Activated CD8-positive, alpha-beta T cell treated with anti-CD3 and anti-CD28 coated beads, Interleukin-2, amount 10 ng/mL, durations not matched to agents 7 days and 5 days (primary cell): ENCODE measurements at places on chromosomes 7 and 10.

DNA sequence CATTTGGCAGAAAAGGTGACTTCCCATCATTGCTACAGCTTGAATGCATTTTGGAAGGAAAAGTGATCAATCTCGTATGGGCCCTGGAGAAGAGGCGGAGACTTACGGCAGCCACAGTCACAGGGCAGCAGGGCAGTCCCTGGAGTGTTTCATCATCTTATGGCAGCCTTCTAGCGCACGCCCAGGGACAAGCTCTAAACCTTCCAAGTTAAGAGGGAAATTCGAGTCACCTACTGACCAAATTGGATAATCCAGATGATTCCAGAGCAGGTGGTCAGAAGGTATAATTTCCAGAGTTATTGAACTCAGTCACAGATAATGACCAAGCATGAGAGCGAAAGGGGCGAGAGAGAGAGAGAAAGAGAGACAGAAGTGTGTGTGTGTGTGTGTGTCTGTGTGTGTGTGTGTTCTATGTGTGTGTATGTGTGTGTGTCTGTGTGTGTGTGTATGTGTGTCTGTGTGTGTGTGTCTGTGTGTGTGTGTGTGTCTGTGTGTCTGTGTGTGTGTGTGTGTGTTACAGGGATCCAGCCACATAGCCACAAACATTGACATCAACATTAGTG is 123.7 kb upstream of the ADAM12 start:
- DNase-seq: no peak

DNA sequence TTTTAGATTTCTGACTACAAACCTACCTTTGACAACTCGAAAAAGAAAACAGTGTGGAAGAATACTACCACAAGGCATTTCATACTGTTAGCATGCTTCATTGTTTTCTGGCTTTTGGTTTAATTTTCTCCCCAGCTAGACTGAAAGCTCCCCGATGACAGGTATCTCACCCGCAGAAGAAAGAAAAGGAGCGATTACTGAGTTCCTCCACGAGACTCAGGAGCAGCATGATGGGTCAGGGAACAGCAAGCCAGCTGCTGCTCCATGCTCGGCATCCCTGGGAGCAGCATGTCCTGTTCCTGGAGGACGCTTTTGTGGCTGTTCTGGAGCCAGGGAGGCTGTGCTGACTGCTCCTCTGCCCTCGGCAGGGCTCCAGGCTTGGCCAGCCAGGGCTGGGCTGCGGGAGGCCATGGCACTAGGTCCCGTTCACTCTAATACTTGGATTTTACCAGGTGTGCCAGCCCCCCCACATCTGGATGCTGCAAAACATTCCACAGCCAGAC is 133.4 kb downstream of the PRKAG2 start:
- DNase-seq: no peak

- DNase-seq: no peak
These were observed 204.3 kb downstream of the ANK3 start for GRCh38 chr10:60185421-60185820.

DNA sequence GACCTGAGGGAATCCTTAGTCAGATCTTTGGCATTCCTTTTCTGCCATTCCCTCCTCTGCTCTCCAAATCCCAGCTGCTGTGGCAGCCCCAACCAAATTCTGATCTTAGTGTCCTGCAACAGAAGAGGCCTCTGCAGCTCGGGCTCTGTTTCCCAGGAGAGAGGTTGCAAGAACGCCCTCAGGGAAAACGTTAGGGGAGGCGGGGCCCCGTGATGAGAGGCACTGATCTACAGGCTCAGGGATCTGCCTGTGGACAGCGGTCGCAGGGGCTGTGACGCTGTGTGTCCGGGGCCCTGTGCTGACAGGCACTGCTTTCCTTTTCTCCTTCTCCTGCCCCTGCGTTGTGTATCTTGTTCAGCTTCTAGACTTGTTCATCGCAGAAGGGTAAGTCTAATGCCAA is 57.3 kb upstream of the DPYSL4 start:
- DNase-seq: no peak

- no peak for DNase-seq
These were observed 107.4 kb downstream of the UBE2H start for GRCh38 chr7:129845178-129845971.

GRCh38 chr7:139682136-139683013 is 95.4 kb downstream of the HIPK2 start:
- peak; percentile 33 for DNase-seq

DNA sequence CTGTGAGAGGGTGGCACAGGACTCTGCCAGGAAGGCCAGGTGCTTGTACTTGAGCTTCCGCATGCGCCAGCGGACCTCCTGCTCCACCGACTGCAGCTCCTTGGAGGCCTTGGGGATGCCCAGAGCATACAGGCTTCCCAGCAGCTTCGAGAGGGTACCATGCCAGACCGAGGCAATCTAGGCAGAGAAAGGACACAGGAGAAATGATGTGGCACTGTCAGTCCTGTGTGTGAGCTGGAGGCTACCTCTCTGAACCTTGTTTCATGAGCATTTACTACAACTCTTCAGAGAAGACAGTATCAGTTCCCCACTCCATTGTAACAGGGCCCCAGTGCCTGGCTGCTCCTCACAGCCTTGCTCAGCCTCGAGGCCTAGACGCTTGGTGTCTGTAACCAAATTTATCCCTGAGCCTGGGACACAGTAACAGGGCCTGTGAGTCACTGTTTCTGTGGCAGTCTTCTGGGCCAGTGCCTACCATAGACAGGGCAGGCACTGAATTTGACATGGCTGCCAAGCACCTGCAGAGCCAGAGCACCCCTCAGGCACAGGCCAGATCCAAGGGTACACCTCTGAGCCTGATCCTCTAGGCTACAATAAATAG is 5.8 kb downstream of the TBRG4 start:
- no peak for DNase-seq

DNA sequence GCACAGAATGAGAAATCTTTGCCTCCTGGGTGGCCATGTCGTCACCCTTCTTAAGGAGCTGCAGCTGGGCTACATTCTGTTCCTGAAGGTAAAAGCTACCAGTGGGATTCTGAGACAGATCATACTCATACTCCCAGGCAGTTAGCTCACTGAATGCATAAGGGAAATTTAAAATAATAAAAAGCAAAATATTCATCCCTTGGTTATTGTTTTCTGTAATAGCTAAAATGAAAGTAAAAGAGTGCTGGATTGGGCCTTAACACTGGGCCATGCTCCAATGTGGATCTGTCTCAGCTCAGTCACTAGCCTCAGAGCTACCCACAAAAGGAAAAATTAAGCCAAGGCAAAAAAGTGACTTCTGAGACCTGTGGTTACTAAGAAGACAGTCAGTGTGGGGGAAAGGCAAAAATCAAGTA is 8.9 kb upstream of the DYNC2I1 start:
- DNase-seq: no peak
